Right lobe of liver (tissue), 6 donors: ENCODE measurements at places on chromosomes 13 and 19. TPM values are rescaled to one million over a fixed set of nuclear protein-coding genes. Genes with fewer than 3 reads are reported as not detected.

Gene TBXA2R
- 2.8 TPM for total RNA-seq

DNA sequence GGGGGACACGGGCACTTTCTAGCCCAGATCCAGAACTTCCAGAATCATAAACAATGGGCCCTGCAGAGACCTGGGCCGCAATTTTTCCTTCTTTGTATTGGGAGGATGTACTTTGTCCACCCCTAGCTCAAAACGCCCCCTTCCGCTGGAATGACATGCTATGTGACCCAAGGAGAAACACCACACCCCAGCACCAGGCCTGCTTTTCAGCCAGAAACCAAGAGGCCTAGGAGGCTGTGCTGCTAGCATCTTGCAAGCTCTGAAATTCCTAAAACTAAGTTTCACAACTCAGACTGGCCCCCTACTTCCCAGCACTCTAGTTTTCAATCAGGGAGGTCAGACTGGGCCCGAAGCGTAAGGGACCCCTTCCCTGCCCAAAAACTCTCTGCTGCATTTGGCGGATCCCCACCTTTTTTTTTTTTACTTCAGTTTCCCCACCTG lies 538 bp downstream of the LSM4 start:
- DNase-seq: no peak

DNA sequence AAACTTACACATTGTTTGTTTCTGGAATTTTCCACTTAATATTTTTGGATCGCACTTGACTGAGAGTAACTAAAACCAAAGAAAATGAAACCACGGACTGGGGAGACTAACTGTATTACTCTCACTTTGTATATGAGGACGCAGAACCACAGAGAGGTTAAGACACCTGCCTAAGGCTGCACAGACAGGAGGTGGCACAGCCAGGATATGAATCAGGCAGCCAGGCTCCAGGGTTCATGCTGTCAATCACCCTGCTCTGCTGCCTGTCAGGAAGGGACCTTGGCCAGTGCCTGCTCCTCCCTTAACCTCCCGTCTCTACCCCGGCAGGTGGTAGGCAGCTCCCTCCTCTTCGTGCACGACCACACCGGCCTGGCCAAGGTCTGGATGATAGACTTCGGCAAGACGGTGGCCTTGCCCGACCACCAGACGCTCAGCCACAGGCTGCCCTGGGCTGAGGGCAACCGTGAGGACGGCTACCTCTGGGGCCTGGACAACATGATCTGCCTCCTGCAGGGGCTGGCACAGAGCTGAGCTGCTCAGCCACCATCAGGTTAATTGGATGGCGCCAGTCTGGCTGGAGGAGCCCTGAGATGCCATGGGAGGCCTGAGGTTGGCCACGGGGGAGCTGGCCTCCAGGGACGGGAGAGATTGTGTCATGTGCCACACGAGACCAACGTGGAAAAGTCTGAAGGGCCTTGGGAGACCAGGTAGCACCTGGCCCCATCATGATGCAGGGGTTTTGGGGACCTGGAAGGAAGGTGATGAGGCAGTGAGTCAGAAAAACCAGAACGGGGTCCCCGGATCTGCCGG lies 11.0 kb downstream of the ACTMAP start:
- no peak for DNase-seq

GRCh38 chr13:46211116-46211482 lies 629 bp upstream of the LRRC63 start:
- no peak for DNase-seq
